CD4-positive, alpha-beta T cell treated with Interleukin-17A for 1 hour (primary cell): ENCODE measurements at places on chromosomes 3 and 15.

DNA sequence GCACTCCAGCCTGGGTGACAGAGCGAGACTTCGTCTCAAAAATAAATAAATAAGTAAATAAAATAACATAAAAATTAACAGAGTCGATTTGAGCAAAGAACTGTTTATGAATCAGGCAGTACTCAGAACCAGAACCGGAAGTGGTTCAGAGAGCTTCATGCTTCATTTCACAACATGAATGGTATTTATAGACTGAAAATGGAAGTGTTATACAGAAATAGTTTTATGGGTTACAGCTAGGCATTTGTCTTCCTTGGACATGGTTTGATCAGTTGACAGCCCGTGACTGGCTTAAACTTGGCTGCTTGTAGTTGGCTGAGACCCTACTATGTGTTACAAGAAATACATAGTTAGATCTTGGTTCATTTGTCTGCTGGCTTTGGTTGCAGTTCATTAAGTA, 216.0 kb upstream of the MCTP2 start:
- no peak for DNase-seq

DNA sequence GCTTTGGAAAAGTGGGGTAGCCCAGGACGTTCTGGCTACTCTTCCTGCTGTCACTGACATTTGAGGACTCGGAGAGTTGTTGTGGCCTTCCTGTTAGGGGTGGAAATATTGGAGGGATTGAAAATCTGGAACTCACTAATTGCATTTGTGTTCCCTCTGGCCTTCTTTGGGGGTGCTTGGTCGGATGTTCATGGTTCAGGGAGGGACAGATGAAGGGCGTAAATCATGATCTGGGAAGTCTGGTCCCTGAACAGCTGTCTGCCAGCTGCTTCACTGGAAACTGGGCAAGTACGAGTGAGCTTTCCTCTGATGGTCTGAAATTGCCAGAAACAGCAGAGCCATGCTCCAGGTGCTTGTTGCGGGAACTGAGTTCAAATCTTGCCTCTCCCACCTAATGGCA, 327.8 kb upstream of the C2CD4B start:
- DNase-seq: no peak

- DNase-seq: no peak
Observed at GRCh38 chr3:42507252-42507651, 4.8 kb downstream of the VIPR1 start.

- no peak for DNase-seq
Observed at GRCh38 chr3:48543271-48543866, 13.2 kb downstream of the PFKFB4 start.

GRCh38 chr3:37907906-37908305, 46.2 kb downstream of the CTDSPL start:
- peak; percentile 3 for DNase-seq

GRCh38 chr15:58139989-58140522, 1.9 kb downstream of the AQP9 start:
- no peak for DNase-seq

- peak; percentile 67 for DNase-seq
Observed at GRCh38 chr3:113495035-113495434, 19.9 kb downstream of the SPICE1 start.

DNA sequence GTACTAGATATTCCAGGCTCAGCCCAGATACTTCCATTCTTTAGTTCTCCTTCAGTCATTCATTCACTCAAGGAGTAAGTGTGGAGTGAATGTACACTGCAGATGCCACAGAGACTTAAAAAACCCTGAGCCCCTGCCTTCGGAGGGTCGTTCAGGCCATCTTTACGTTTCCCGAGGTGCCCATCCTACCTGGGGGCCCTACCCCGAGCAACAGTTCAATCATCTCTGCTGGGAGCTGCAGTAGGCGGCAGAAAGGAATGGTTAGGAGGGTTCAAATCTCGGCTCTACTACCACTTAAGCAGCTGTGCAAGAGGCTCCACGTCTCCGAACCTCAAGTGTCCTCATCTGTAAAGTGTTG, 613 bp downstream of the SEC13 start:
- no peak for DNase-seq

- no peak for DNase-seq
Observed at GRCh38 chr3:89787979-89788378, 680.6 kb downstream of the EPHA3 start.

DNA sequence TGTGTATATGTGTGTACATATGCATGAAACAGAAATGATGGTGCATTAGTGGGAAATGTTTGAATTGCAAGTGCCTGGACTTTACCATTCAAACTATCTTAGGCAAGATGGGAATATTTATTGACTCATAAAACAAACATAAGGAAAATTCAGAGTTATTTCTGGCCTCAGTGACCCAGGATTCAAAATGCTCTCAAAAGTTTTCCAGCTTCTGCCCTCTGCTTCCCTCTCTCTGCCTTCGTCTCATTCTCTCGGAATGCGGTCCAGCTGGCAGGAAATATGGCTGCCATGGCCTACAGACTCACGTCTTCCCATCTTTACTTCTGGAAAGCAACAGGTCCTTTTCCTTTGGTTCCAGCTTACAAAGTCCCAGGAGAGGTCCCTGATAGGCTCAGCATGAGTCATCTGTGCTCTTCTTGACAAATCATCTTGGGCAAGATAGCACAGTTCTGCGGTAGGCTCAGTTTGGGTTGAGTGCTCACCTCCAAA, 8.7 kb upstream of the ZNF774 start:
- DNase-seq: no peak

DNA sequence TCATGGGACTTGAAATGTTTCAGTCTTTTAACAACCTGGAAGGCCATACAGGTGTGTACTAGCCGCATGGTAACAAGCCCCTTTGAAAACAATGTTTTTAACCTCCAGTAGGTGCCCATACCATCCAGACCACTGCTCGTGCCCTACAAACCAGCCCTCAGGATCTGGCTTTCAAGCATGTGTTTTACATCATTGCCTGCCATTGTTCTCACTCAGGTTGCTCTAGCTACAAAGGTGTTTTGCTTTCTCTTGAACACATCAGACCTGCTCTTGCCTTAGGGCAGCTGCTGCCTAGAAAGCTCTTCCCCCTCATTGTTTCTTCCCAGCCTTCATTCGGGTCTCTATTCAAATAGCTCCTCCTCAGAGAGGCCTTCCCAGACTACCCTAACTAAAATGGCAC, 32.3 kb upstream of the MAP3K13 start:
- no peak for DNase-seq

- no peak for DNase-seq
Observed at GRCh38 chr15:69045802-69046201, 31.3 kb downstream of the NOX5 start.

DNA sequence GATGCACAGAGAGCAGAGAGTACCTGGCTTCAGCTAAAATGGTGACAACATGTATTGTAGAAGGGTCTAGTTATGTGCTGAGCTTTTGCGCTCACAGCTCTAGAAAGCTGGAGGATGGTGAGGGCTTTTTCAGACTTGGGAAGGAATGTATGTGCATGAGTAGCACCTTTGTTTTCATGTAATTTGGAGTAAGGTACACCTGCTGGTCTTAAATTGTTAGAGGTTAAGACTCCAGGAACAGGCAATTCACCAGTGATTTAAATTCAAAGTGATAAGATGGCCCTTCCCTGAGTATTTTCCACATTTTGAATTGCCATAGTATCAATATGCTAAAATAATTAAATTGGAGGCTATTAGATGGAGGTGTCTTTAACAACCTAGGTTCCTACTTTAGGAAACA, 436.4 kb upstream of the GOLIM4 start:
- DNase-seq: no peak

- no peak for DNase-seq
Observed at GRCh38 chr15:89475661-89476060, 20.7 kb downstream of the RHCG start.

GRCh38 chr3:39910826-39911464, 101.5 kb downstream of the MYRIP start:
- DNase-seq: no peak

- DNase-seq: no peak
Observed at GRCh38 chr3:37731895-37732294, 129.8 kb upstream of the CTDSPL start.

- DNase-seq: peak; percentile 59
Observed at GRCh38 chr3:141401573-141402475, 33.5 kb downstream of the ZBTB38 start.

DNA sequence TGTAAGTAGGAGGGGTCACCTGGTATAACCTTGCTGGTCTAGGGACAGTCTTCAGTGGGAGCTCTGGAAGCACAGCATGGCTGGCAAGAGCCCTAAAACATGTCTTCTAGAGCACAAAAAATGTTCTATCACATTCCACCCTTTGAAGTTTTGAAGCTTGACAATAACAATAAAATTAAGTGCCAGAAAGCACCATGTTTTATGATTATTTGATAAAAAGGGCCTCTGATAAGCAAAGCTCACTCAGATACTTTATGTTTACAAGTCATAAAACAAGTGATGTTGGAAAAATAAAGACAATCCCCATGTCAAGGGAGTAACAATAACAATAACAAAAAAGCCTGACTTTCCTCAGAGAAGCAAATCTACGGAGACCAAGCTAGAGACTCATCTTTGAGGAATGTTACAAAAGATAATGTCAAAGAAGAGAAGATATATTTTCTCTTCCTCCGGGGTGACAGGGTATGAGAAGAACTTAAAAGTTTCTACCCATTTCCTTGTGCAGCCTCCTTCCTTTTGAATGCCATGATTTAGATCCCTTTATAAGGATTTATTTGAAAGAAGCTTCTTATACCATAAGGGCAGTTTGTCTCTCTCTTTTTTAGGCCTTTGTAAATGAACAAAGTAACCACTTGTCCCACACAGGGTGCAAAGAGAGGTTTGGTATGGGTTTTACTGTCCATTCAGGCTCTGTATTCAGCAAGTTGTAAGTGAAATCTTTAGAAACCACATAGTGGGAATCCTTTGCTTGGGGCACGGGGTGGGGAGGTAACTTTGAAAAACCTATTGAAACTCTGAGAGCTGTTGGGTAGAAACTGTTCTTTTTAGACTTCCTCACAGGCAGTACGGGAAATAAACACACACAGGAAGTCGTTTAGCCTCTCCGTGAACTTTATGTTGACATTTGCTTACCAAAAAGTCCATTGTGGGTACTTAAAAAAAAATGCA, 109.6 kb upstream of the RBMS3 start:
- DNase-seq: no peak

DNA sequence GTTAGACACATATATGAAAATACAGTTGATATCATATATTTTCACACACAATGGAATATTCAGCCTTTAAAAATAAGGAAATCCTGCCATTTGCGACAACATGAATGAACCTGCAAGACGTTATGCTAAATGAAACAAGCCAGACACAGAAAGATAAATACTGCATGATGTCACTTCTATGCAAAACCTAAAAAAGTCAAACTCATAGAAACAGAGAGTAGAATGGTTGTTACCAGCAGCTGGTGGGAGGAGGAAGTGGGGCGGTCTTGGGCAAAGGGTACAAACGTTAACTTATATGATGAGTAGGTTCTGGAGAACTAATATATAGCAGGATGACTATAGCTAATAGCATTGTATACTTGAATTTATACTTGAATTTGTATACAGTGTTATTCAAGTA, 213.2 kb upstream of the NR2F2 start:
- DNase-seq: no peak

GRCh38 chr3:14144423-14145075, 19.7 kb downstream of the TMEM43 start:
- DNase-seq: peak; percentile 96

GRCh38 chr3:114848082-114848481, 299.0 kb downstream of the ZBTB20 start:
- no peak for DNase-seq

DNA sequence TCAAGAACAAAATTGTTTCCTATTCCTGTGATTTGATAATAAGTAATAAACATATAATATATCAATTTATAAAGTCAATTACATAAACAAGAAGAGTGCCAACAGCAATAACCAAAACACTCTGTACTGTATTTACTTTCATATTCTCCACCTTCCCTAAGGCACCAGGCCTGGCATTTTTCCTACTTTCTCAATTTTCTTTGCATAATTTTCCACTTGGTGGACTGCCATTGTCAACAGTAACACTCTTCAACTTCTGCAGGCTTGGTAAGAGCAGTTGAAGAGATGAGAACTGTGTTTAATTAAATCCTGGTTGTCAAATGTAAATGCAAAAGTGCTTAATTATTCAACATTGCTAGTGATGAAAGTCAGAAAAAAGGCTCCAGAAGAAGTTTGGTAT, 229.8 kb upstream of the PLSCR5 start:
- DNase-seq: no peak

GRCh38 chr15:101694261-101694660, 30.0 kb downstream of the TARS3 start:
- DNase-seq: no peak

DNA sequence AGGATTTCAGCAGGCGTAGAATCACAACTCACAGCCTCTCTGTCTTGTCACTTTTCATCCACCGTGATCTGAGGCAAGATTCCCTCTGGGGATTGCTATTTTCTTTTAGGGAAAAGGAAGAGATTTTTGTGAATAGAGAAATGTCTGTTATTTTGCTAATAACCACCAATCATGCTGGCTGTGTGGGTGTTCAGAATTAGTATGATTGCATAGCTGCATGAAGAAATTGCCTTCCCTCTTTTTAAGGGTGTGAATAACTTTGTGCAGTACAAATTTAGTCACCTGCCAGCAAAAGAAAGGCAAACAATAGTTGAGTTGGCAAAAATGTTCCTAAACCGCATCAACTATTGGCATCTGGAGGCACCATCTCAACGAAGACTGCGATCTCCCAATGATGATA, 60.8 kb downstream of the KAT2B start:
- DNase-seq: no peak

DNA sequence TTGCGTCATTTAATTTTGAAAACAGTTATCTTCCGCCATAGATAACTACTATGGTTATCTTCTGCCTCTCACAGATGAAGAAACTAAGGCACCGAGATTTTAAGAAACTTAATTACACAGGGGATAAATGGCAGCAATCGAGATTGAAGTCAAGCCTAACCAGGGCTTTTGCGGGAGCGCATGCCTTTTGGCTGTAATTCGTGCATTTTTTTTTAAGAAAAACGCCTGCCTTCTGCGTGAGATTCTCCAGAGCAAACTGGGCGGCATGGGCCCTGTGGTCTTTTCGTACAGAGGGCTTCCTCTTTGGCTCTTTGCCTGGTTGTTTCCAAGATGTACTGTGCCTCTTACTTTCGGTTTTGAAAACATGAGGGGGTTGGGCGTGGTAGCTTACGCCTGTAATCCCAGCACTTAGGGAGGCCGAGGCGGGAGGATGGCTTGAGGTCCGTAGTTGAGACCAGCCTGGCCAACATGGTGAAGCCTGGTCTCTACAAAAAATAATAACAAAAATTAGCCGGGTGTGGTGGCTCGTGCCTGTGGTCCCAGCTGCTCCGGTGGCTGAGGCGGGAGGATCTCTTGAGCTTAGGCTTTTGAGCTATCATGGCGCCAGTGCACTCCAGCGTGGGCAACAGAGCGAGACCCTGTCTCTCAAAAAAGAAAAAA, 1.2 kb downstream of the B2M start:
- DNase-seq: peak; percentile 87

DNA sequence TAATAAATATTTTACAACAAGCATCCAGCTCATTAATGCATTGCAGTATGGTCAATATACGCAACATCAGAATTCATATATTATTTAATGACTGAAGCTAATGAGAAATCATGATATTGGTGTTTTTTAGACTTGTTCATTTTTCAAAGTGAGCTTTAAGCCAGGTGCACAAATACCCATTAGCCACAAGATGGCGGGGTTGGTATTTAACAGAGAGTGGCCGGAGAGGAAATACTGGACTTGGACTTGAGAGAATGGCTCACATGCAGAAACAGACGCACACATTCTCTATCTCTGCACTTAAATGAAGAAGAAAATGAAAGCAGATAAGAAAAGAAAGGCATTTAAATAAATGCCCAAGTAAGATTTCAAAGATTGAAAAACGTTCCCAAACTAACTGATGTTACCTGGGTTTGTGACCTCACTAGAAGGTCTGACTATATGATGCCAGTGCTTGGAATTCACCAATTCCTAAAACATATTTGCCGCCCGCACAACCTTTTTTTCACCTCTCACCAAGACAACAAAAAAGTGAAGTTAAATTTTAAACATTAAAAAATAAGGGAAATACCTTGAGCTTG, 21.2 kb upstream of the CRBN start:
- DNase-seq: peak; percentile 47
